ENCODE measurements at places on chromosomes 16 and 17. TPM values are rescaled to one million over a fixed set of nuclear protein-coding genes. Genes with fewer than 3 reads are reported as not detected.

The PTX4 gene
- not detected for total RNA-seq

The DHRS13 gene
- 34.3 TPM for total RNA-seq

DNA sequence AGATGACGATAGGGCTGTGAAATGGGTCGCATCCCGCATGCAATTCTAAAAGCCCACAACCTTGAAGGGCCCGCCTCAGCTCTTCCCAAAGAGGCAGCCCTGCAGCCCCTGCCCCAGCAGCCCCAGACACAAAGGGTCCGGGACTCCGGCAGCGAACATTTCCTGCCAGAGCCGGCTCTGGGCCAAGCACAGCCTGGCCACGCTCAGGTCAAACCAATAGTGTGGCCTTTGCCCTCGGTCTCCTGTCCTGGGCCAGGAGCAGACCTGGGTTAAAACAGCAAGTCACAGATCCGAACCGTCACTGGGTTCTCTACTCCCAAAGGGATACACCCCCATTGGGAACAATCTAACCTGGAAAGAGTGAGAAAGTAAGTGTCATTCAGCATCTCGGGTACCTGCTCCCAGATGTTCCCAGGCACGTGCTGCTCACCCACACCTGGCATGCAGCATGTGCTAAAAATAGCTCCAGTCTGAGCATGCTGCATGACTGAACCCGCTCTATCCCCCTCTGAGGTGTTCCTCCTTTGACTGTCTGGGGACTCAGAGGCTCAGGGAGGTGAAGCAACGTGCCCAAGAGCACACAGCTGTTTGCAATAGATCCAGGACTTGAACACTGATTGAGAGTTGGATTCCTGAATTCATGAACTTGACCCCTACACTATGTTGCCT is 22.2 kb upstream of the ATP2A3 start:
- H3K27me3 ChIP-seq: no peaks in the 10 kb centered on the region
- H3K27ac ChIP-seq: no peak overlapping the region
- peaks cover 6% of the 10 kb centered on the region for H3K4me1 ChIP-seq
- no peak for DNase-seq

DNA sequence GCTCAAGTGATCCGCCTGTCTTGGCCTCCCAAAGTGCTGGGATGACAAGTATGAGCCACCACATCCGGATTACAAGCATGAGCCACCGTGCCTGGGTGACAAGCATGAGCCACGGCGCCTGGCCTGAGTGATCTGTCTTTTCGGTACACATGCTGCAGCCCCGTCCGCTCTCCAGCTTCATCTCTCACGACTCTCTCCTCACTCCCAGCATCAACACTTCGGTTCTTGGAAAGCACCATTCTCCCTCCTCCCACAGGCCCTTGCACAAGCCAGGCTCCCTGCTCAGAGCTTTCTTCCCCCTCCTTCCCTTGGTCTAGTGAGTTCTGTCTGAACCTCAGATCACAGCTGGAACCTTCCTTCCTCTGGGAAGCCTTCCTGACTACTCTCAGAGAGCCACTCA is 6.5 kb upstream of the NCBP3 start:
- H3K27ac ChIP-seq: no peak overlapping the region
- no peaks in the 10 kb centered on the region for H3K27me3 ChIP-seq
- DNase-seq: no peak
- H3K36me3 ChIP-seq: no peaks in the 10 kb centered on the region
- no peak overlapping the region for H3K4me3 ChIP-seq

- no peaks in the 10 kb centered on the region for H3K36me3 ChIP-seq
- H3K27ac ChIP-seq: no peak overlapping the region
- H3K4me1 ChIP-seq: peaks cover 22% of the 10 kb centered on the region
Observed at GRCh38 chr17:21124086-21124485, 2.7 kb upstream of the DHRS7B start.

- DNase-seq: no peak
- H3K27me3 ChIP-seq: no peaks in the 10 kb centered on the region
- no peak overlapping the region for H3K27ac ChIP-seq
- peaks cover 25% of the 10 kb centered on the region for H3K4me1 ChIP-seq
- no peak overlapping the region for H3K4me3 ChIP-seq
Observed at GRCh38 chr17:50097455-50097854, 2.3 kb downstream of the PDK2 start.

DNA sequence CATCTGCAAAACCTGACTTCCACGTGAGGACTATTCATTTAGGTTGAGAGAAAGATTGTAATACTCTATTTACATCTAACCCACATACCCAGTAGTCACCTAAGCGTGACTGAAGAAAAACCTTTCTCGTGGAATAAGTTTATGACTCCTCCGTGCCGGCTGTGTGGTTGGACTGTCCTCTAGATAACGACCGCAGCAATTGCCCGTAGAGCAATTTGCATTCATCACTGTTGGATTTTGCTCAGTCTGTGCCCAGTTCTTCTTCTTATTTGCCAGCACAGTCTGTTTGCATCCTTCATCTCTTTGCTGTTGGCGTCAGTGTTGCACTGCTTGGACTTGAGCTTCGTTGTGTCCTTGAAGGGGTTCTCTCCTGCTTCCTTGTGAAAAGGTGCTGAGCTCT is 131.3 kb downstream of the CYB561 start:
- no peak overlapping the region for H3K4me3 ChIP-seq
- H3K27ac ChIP-seq: no peak overlapping the region
- no peaks in the 10 kb centered on the region for H3K4me1 ChIP-seq
- peaks cover 4% of the 10 kb centered on the region for H3K36me3 ChIP-seq

DNA sequence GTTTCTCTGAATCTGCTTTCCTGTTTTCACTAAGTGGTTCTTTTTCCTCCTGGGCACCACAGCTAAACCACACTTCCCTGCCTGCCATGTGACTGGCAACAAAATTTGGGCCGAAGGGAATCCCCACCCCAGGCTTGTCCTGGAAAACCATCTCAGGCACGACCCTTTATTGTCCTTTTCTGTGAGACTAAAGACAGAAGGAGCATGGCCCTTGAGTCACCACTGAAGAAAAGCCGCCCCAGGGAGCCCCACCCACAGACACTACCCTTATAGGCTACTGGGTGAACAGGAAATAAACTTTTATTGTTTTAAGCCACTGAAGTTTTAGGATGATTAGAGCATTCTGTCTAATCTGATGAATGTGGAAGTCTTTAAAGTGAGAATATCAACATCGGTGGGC is 88.6 kb upstream of the BRD7 start:
- peaks cover 7% of the 10 kb centered on the region for H3K4me1 ChIP-seq
- H3K36me3 ChIP-seq: no peaks in the 10 kb centered on the region
- no peak for DNase-seq
- no peak overlapping the region for H3K27ac ChIP-seq

DNA sequence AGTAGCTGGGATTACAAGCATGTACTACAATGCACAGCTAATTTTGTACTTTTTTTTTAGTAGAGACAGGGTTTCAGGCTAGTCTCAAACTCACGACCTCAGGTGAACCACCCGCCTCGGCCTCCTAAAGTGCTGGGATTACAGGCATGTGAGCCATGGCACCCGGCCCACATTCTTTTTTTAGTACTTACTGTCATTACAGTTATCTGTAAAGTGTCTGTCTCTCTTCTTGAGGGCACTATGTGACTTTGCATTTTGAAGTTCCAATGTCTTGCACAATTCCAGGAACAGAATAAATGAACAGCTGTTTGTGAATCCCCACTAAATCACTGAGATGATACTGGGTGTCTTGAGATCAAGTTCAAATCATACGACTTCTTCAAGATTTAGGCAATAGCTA is 1540.3 kb downstream of the CDH11 start:
- DNase-seq: no peak
- no peaks in the 10 kb centered on the region for H3K36me3 ChIP-seq
- H3K4me3 ChIP-seq: no peak overlapping the region
- H3K27ac ChIP-seq: no peak overlapping the region
- no peaks in the 10 kb centered on the region for H3K4me1 ChIP-seq
